ENCODE measurements at places on chromosomes 3 and 15. TPM values are rescaled to one million over a fixed set of nuclear protein-coding genes. Genes with fewer than 3 reads are reported as not detected.

The SPATA12 gene
- total RNA-seq = not detected

The AP3B2 gene
- 1.6 TPM for total RNA-seq

The SYNPR gene
- total RNA-seq = not detected

The GOLGA8G gene
- not detected for total RNA-seq

The CPNE9 gene
- not detected for total RNA-seq

The KLF13 gene
- total RNA-seq = 40.1 TPM

The CNTN3 gene
- not detected for total RNA-seq

The A4GNT gene
- total RNA-seq = not detected

The HGD gene
- total RNA-seq = 1.0 TPM

The KNG1 gene
- total RNA-seq = not detected

The UACA gene
- total RNA-seq = 41.1 TPM

The CCDC54 gene
- not detected for total RNA-seq

The ICE2 gene
- total RNA-seq = 20.3 TPM

The CFAP91 gene
- total RNA-seq = 0.05 TPM

The RETNLB gene
- not detected for total RNA-seq

The GPR149 gene
- total RNA-seq = not detected

The FMN1 gene
- 1.3 TPM for total RNA-seq

The ADAMTSL3 gene
- 0.39 TPM for total RNA-seq

The GOLGA8J gene
- not detected for total RNA-seq

The FRMD5 gene
- 0.54 TPM for total RNA-seq

The GOLGA6L7 gene
- total RNA-seq = not detected

The ATP2B2 gene
- total RNA-seq = not detected

The SLC9C1 gene
- not detected for total RNA-seq

The BOC gene
- 23.2 TPM for total RNA-seq

The PXYLP1 gene
- total RNA-seq = 7.2 TPM

The SRGAP3 gene
- 3.7 TPM for total RNA-seq

The DGKG gene
- not detected for total RNA-seq

All from cardiac ventricle fibroblast (primary cell).